Nucleus accumbens (tissue), 56 donors: ENCODE measurements at places on chromosomes 12 and 14.

GRCh38 chr12:68831751-68832503, 23.9 kb downstream of the MDM2 start:
- no peak for DNase-seq

- DNase-seq: no peak
These were observed 412.8 kb upstream of the TBX3 start for GRCh38 chr12:115096588-115097397.

- DNase-seq: no peak
These were observed 24.1 kb downstream of the SLC4A8 start for GRCh38 chr12:51448618-51449256.

- no peak for DNase-seq
These were observed 51.9 kb upstream of the TSPAN11 start for GRCh38 chr12:30874455-30875321.

DNA sequence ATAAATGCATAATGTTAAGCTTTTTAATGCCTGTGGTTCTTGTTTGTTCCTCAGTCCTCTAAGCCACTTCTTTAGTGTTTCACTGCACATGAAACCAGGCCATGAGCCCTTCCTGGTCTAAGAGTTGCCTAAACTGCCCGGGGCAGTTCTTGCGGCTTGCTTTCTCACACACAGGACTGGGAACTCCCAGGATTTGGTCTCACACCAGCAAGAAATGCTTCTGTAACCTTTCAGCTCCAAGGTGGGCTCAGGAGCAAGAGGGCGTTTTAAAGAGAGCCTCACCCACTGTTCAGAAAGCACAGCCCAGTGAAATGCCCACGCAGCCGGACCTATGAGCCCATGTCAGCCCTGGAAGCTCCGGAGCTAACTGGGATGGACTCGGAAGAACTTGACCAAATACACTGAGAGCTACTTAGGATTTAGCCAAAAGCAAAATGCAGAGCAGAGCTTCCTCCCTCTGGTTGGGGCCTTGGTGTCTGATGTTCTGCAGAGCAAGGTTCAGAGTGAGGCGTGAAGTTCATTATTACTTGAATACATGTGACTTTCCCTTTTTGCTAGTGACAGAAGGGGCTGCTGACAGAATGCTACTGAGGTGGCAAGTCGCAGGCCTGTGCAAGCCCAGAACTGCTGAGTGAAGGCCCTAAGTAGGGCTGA, 23.4 kb downstream of the SLC25A29 start:
- DNase-seq: no peak

DNA sequence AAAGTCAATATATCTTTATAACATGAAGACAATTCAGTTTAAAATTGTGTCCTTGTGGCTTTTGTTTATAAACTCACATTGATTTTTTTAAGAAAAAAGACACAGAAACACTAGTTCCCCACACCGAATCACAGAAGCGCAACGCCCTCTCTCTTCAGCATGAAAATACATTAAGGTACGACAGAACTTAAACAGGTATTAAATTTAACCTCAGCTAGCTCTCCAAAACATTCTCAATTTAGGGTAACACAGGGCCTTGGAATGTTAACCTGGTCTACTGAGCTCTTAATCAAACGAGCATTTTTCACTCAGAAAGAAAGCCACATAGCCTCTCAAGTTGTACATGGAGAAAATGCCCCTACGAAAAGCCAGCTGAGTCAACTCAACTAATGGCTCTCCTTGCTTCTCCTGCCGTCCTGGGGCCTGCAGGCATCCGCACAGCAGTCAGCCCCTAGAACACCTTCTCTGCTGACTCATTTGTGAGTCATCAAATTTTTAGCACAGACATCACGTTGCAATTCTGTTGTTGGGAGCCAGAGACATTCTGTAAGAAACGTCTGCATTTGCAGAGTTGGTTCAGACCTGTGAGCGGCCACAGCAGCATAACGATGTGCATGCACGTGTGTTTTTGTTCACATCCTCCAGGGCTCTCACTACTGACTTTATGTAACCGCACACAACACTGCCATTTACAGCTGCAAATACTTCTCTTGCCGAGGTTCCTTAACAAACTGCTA, 141.6 kb downstream of the ITPR2 start:
- no peak for DNase-seq

DNA sequence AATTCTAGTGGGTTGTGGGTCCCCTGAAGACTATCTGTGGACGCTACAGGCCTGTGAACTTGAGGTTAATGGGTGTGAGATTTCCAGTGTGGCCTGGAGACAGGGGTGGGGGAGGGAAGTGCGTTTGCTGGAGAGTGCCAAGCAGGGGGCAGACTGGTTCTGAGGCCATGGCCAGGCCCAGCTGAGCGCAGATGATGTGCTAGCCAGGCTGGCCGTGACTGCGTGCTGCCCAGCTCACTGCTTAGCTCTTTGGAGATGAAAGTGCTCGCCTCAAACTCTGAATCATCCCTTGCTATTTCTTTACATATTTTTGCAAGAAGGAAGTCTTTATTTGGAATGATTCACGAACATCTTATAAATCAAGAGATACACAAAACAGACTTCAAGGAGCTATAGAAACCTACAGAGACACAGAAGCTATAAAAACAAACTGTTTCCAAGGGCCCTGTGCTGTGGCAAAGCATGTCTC, 75.2 kb upstream of the PLEKHG3 start:
- peak; percentile 11 for DNase-seq

GRCh38 chr14:60679566-60680258, 30.4 kb upstream of the SIX1 start:
- no peak for DNase-seq

DNA sequence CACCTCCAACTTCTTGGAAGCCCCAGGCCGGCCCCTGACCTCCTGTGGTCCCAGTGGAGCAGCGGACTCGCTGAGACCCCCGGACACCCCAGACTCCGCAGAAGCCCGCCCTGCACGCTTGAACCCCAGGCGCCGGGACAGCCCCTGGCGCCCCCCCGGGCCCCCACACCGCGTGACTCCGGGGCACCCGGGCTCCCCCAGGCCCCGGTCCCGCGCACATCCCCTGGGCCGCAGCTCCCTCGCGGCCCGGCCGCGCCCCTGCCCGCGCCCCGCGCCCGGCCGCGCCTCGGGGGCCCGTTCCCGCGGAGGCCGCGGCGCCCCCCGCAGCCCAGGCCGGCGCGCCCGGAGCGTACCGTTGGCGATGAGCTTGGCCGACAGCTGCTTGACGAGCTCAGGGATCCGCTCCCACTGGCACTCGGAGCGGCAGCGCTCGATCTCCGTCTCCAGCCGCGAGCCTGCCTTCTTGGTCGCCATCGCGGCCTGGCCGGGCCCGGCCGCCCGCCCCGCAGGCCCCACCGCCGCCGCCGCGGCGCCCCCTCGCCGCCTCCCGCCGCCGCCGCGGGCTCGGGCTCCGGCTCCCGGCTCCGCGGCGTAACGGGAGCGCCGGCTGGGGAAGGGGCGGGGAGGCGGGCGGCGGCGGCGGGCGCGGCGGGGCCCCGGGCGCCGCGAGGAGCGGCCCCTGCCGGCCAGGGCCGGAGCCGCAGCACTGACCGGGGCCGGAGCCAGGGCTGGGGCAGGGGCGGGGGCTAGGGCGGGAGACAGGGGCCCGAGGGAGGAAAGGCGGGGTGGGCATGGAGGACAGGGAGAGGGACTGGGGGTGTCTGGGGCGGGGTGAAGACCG, at the start of gene TTC7B:
TTC7B (minus strand) TSS at position 609 of the 841 bp plus-strand sequence; CDS start at position 474, 135 bp downstream.
- DNase-seq: peak; percentile 58

- DNase-seq: no peak
These were observed 213.2 kb downstream of the C12orf50 start for GRCh38 chr12:87815771-87816585.

DNA sequence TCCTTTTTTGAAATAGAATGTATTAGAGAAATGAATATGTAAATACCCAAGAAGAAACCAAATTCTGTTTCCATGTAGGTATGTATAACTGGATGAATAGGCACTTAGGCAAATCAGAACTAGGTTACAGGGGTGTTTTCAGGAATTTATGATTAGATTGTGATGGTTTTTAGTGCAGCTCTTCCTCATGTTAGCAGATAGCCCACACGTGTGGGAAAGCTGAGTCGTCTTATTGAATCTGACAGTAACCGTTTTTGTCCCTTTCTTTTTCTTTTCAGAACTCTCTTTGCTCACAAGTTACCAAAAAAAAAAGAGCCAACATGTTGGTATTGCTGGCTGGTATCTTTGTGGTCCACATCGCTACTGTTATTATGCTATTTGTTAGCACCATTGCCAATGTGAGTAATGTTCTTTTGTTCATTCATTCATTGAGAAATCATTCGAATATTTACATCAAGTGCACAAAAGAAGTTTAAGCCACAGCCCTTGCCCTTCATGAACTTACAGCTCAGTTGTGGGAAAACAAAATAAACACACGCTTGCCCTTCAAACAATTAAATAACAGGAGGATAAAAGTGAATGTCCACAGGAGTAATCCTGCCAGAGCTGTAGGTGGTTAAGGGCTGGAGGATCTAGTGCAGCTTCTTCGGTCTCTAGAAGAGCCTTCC, 14.8 kb downstream of the EMP1 start:
- DNase-seq: no peak

GRCh38 chr12:29700761-29701481, 82.8 kb downstream of the TMTC1 start:
- no peak for DNase-seq

DNA sequence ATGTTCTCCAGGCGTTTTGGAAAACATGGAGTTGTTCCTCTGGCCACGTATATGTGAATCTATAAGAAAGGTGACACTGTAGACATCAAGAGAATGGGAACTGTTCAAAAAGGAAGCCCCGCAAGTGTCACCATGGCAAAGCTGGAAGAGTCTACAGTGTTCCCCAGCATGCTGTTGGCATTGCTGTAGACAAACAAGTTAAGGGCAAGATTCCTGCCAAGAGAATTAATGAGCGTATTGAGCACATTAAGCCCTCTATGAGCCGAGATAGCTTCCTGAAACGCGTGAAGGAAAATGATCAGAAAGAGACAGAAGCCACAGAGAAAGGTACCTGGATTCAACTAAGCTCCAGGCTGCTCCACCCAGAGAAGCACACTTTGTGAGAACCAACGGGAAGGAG, 92.5 kb upstream of the EIF5 start:
- no peak for DNase-seq

GRCh38 chr12:66763467-66763866, 84.6 kb upstream of the GRIP1 start:
- DNase-seq: no peak

- DNase-seq: no peak
These were observed 123.3 kb downstream of the SSPN start for GRCh38 chr12:26318661-26319068.

DNA sequence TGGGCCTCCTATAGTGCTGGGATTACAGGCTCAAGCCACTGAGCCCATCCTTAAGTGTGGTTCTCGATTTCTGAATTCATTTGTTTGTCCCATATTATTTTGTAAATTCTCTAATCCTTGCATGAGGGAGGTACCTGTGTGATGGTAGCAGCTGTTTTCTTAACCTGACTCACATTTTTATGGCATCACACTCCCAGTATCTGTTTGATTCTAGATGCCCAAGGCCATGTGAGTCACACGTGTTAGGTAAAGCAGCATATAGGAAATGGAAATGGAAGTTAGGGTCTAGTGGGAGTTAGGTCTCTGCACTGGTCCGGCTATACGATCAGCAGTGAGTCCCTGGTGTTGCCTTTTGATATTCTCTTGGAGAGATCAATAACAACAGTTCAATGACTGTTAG, 198.1 kb downstream of the ERC1 start:
- DNase-seq: no peak

DNA sequence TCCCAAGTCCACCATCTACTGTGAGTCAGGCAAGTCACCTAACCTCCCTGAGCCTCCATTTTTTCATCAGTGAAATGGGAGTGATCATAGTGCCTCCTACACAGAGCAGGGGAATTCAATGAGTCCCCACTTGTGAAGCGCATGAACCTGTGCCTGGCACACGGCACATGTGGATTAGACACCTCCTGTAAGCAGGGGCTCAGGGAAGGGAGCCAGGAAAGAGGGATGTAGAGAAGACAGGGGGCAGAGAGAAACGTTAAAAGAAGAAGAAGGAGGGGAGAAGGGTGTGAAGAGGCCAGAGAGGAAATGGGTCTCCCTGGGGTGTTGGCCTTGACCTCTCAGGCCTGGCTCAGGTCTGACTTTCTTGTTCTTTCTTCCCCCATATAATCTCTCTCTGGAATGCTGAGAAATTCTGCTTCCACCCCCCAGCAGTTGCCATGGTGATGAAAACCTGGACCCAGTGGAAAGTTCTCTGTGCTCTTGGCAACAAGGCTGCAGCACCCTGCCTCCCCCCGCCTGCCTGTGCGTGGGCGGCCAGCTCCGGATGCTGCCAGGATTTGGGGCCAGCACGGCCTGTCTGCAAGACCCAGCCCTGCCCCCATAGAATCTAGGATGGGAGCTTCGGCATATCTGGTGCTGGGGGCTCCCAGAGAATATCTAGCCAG, 94.5 kb downstream of the CALM1 start:
- DNase-seq: peak; percentile 83

GRCh38 chr14:103209054-103209453, 85.8 kb downstream of the TNFAIP2 start:
- no peak for DNase-seq

DNA sequence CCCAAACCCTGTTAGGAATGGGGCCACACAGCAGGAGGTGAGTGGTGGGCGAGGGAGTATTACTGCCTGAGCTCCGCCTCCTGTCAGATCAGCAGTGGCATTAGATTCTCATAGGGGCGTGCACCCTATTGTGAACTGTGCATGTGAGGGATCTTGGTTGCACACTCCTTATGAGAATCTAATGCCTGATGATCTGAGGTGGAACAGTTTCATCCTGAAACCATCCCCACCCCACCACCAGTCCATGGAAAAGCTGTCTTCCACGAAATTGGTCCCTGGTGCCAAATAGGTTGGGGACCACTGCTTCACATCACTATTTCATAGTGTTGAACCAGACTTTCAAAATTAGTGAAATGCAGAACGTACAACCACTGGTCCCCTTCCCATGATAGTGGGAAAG, 57.9 kb upstream of the BICD1 start:
- no peak for DNase-seq

GRCh38 chr14:78752518-78753188, 582.5 kb downstream of the NRXN3 start:
- DNase-seq: no peak

- DNase-seq: no peak
These were observed 10.2 kb downstream of the KITLG start for GRCh38 chr12:88570103-88570502.

GRCh38 chr14:76264384-76264783, 111.6 kb upstream of the ESRRB start:
- no peak for DNase-seq

DNA sequence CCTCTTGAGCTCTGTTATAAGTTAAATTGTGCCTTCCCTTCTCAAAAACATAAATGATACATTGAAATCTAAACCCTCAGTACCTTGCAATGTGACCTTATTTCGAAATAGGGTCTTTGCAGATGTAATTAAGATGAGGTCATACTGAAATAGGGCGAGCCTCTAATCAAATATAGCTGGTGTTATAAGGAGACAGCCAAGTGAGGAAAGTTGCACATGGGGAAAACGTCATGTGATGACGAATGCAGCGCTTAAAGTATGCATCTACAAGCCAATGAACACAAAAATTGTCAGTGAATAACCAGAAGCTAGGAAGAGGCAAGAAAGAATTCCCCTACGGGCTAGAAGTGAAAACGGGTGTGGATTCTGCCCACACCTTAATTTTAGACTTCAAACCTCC, 305.2 kb upstream of the FOXG1 start:
- DNase-seq: no peak
